ENCODE measurements at places on chromosomes 4 and X.
A peak's percentile ranks its signal among the peaks of the same experiment; 100 is the strongest.

- no peak for DNase-seq
These were observed 188.4 kb upstream of the RPL34 start for GRCh38 chr4:108431986-108432385.

DNA sequence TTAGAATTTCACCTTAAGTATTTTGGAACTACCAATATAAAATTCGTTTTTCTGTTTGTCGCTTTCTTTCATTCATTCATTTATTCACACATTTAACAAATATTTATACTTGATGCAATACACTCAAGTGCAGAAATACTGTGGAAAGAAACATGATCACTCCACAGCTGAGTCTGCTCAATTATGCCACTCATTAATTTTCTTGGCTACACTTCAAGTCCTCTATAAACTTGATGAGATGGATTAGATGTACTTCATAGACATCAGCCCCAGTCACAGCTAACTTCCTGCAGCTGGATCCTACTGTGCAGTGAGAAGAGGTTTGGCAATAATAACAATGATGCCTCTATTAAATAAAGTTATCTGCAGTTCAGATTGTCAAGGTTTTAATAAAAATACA is 208.1 kb downstream of the PDGFC start:
- DNase-seq: no peak

DNA sequence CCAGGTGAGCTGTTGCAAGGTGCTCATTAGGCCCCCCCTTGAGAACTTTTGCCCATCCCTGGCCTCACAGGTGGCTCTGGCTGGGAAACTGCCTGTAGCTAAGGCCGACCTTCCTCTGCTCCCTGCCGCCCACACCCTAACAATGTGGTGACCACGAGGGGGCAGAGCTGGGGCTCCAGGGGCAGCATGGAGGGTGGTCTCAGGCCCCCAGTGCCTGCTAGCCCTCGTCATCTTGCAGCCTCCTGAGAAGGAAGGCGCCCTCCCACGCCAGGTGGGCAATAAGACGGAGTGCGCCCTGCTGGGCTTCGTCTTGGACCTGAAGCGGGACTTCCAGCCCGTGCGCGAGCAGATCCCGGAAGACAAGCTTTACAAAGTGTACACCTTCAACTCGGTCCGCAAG is 32.4 kb downstream of the ATP2B3 start:
- DNase-seq: no peak

DNA sequence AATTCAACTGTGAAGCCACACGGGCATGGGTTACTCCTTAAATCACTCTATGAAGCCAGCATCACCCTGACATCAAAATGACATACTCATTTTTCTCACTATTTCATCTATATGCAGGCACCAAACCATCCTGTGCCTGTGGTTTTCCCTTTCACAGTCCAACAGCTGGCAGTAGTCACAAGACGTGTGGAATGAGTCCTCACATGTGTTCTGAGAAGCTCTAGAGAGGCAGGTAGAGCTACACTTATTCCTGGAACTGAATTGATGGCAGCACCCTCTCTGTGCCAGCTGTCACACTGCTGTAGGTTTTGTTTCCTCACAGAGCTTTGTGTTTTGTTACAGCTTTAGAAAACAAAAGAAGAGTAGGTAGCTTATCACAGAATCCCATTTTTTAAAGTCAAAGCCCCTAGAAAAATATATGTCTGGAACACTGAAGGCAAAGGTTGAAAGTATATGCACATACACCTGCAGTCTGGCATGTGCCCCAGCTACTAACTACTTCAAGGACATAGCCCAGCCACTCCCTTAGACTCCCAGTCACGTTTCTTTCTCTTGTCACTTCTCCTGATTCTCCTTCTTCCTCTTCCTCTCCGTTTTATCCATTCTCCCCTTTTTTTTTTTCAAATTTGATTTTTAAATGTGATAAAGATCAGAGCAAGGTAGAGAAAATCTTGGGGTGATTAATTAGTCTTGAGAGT is 107.1 kb downstream of the ANXA10 start:
- no peak for DNase-seq

GRCh38 chr4:127015667-127016117 is 617.1 kb upstream of the INTU start:
- DNase-seq: no peak

DNA sequence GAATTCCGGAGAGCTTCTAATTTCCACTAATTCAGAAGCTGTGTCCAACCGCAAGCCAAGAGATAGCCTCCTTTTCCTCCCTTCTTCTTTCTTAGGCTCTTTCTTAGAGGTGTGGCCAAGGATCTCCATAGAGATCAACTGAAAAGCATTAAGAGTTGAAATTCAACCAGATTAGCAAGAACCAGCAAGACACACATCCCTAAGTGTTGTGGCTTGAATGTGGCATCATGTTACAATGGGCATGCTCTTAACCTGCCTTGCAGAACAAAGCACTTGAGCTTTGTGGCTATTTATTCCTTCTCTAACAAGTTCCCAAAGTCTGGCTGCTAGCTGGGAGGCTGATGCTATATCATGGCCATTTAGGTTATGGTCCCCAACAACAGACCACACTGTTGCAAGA is 10.4 kb downstream of the ANOS1 start:
- DNase-seq: no peak

DNA sequence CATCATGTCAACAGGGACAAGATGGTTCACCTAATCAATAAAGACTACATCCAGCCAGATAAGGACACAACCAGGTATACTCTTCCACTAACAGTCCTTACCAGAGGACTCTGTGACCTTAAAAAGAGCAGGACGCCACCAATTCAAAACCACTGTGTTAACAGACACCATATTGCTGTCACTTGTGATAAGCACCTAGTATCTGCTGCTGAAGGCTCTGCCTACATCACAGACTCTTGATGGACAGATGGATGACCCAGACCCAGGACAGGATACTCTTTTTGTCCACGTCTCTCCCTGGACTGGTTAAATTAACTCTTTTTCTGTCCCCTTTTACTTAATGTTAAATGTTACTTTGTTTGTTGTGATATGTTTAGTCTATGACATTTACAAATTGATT is 586.2 kb upstream of the AGA start:
- no peak for DNase-seq

GRCh38 chr4:182752158-182752910 is 164.9 kb downstream of the DCTD start:
- DNase-seq: no peak

GRCh38 chrX:3250966-3251365 is 95.5 kb downstream of the MXRA5 start:
- no peak for DNase-seq

DNA sequence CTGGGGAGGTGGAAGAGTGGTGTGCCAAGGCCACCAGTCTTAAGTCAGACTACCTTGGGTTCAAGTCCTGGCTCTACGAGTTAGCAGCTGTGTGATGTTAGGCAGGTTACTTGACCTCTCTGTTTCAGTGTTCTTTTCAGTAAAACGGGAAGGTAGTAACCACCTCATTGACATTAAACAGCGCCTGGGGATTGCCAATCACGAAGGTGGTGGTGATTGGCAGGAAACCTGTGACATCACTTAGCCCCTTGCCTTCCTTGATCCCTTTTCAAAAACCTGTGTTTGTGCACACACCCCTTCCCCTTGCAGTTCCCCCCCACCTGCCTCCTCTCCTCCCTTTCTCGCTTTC is 7.6 kb downstream of the KLF3 start:
- no peak for DNase-seq

DNA sequence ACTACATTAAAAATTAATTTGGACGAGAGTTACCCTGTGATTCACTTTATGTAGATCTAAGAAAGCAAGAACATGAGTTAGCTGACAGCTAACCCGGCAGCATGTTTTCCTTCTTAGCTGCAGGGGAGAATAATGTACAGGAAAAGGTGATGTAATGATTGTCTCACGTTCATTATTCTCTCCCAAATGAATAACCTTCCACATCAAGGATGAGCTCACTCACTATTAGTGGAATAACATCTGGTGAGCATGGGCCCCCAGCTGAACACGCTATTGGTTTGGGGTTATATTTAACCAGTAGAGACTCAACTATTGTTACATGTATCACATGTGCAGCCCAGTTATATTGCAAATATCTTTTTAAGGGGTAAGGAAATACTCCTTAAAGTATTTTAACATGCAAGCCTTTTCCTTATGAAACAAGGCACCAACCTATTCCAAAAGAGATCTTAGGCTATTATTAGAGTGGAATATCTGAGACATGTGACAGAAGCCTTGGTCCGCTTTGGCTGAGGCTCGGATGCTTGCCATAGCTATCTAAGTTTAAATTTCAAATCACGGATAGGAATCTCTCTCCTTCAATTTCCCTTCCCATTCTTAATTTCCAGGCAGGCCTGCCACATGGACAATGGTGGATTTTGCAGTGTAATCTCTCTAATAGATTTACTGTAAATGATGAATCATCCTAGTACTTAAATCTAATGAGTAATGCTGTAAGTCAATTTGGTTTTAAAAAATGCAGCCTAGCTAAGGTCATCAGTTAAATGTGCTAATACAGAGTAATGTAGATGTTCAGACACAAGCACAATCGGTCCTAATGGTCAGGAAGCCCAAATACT is 99.0 kb upstream of the OTUD4 start:
- peak; percentile 27 for DNase-seq

DNA sequence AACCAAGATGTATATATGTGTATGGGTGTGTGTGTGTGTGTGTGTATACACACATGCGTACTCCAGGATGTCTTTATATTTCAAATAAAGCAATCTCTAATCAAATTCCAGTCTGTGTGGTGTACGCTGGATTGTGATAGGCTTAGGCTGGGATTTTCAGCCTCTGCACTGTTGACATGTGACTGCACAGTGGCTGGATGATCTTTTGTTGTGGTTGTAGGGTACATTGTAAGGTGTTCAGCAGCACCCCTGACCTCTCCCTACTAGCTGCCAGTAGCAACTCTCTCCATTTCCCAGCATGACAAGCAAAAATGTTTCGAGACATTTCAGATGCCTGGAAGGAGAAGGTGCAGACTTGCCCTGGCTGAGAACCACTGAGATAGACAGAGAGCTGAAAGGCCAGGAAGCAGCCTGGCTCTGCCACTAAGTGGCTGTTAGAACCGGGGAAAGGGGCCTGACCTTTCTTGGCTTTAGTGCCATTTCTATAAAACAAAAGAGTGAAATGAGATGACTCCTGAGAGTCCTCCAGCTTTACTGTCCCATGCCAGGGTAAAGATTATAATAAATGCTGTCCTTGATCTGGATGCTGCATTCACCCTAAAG is 10.5 kb downstream of the PGM2 start:
- no peak for DNase-seq

DNA sequence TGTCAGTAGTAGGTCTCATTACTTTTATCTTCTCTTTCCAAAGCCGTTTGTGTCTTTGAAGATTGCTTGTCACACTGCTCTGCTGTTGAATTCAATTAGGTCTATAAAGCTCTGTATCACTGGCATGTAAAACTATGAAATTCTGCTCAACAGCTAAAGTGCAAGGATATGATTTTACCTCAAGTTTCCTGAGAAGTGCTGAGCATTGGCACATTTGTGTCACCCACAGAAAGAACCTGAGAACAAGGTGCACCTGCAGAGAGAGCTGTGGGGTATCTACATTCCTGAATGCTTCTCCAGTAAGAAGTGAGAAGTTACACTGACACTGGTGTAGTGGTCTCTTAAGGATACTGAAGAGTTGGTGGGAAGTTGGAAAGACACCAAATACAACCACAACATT is 274.0 kb downstream of the INPP4B start:
- no peak for DNase-seq

DNA sequence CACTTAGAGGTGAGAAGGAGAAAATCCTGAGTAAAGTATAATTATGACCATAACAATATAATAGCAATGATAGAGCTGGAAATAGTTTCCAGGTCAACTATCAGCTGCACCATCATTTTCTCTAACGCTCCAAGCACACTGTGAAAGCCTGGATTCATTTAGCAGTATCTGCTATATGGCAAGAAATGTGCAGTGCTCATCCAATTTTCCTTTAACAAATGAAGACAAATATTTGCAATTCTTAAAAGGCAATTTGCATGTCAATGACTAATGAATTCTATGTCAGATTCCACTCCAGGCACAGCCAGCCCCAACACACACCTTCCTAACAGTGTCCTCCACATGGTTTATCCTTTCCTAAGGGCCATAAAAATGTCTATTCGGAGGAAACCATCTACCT is 12.7 kb downstream of the PRSS12 start:
- no peak for DNase-seq

DNA sequence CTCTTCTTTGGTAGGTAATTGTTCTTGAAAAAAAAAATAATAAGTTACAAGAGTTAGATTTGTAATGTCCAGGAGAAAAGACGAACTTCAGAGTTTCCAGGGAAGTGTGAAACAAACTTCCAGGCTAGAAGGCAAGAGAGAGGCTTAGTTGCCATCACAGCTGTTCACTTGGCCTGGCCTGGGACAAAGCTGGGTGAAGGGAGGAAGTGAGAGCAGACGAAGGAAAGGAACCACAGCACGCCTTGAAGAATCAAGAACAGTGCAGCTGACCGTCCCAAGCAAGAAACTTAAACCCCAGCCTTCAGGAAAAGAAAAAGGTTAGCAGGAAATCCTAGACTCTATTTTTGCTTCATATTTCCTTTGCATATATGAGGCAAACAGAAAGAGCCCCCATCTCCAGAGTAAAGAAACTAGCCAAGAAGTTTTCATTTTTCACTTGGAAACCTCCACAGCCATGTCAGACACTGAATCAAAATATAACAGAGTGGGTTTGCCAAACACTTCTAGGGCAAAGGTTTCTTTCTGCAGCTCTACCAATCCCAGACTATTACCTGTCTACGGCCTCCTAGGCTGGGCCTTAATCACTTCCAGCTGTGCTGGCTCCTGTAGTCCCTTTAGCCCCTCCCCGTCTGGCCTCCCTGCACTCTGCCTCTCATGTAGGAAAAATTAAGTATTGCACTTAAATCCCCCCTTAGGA is 209.6 kb downstream of the SPATA18 start:
- DNase-seq: no peak

- no peak for DNase-seq
These were observed 84.5 kb downstream of the WFS1 start for GRCh38 chr4:6354119-6354518.

- DNase-seq: no peak
These were observed 100.9 kb downstream of the TTC29 start for GRCh38 chr4:146844761-146845160.

GRCh38 chrX:11439846-11440245 is 146.6 kb downstream of the AMELX start:
- no peak for DNase-seq

DNA sequence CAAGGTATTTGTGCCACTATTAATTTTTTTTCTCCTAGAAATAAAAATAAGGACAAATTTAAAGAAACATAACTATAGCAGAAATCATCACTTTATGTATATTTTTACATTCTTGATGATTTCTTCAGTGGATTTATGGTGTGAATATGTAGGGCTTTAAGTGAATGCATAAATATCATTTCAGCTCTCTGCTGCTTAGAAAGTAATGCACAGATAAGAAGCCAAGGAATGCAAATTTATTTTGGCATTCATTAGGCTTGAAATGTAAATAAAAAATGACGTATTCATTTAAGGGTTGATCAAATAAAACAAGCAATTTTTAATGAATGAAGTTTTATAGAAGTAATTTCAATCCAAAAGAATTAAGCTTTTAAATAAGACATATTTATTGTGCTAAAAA is 66.3 kb downstream of the NFKB1 start:
- no peak for DNase-seq

- DNase-seq: no peak
These were observed 994.2 kb downstream of the ADGRL3 start for GRCh38 chr4:62194342-62194741.
